CD4-positive, CD25-positive, alpha-beta regulatory T cell (primary cell): ENCODE measurements at places on chromosomes 16 and 17.

DNA sequence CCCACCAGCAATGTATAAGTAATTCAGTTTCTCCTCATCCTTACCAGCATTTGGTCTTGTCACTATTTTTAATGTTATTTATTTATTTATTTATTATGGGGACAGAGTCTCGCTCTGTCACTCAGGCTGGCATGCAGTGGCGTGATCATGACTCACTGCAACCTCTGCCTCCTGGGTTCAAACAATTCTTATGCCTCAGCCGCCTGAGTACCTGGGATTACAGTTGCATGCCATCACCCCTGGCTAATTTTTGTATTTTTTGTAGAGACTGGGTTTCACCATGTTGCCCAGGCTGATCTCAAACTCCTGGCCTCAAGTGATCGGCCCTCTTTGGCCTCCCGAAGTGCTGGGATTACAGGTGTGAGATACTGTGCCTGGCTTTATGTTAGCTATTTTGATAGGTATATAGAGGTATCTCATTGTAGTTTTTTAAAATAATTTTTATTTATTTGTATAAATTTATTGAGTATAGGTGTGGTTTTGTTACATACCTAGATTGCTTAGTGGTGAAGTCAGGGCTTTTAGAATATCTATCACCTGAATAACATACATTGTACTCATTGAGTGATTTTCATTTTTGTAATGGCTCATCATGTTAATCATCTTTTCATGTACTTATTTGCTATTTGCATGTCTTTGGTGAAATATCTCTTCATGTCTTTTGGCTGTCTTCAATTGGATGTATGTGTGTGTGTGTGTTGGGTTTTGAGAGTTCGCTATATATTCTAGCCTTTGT lies 53.3 kb downstream of the TANC2 start:
- DNase-seq: no peak

DNA sequence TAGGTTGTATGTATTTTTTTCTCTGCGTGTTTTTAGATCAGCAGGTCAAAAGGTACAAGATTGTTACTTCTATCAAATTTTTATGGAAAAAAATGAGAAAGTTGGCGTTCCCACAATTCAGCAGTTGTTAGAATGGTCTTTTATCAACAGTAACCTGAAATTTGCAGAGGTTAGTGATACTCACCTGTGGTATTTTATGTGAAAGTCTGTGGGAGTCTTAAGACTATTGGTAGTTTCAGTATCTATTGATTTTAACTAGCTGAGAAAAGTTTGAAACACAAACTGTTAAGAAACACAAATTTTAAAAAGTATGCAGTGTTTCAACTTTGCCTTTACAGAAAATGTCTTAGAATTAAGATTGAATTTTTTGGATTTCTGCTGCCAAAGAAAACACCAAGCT lies 49.6 kb downstream of the CYLD start:
- DNase-seq: no peak

- no peak for DNase-seq
Observed at GRCh38 chr17:65064452-65065019, 8.0 kb upstream of the GNA13 start.

DNA sequence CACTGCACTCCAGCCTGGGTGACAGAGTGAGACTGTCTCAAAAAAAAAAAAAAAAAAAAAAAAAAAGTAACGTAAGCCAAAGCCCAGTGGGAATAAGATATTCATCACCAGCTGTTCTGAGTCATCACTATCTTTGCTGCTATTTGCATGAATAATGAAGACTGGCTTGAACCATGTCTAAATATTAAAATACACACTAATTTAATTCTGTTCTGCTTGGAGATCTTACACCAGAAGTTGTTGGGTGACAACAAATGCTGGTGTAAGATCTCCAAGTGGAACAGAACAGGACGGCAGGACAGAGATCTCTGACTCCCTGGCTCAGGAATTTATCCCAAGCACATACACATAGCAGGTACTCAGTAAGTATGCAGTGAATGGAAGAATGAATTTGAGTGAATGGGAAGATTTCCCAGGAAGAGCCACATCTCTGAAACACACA lies 19.6 kb downstream of the DNAH17 start:
- no peak for DNase-seq

GRCh38 chr17:4488989-4489595 lies 9.6 kb upstream of the SPNS2 start:
- DNase-seq: no peak

- no peak for DNase-seq
Observed at GRCh38 chr16:76653390-76654026, 376.3 kb downstream of the CNTNAP4 start.
